ENCODE measurements at places on chromosomes 2 and 18.

GRCh38 chr2:70128005-70128404 is 40.7 kb downstream of the PCBP1 start:
- no peak for DNase-seq

GRCh38 chr2:62817348-62817747 is 111.8 kb downstream of the EHBP1 start:
- no peak for DNase-seq

GRCh38 chr18:29626094-29626493 is 1416.4 kb downstream of the DSC3 start:
- no peak for DNase-seq

DNA sequence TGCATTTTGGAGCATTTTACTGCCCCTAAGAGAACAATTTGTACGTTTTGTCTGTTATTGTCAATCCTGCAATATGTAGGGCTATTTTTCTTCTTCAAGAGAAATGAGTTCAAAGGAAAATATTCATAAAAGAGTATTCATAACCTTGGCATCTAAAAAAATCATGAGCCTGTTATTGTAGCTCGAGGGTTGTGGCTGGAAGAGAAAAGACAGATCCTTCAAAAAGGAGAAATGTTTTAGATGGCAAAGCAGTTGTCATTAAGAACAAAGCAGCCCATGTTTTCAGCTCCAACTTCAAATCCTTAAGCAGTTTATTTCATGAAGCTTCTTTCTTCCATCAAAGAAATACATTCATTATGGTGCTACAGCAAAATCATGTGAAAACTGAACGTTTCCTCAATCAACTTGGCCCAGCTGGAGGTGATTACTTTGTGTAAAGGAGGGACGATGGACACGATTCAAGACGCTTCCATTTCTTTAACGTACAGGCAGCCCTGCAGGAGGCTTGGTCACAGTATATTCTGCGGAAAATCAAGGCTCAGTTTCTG is 31.4 kb downstream of the QPCT start:
- no peak for DNase-seq

GRCh38 chr2:225996462-225996828 is 596.9 kb downstream of the NYAP2 start:
- DNase-seq: no peak

DNA sequence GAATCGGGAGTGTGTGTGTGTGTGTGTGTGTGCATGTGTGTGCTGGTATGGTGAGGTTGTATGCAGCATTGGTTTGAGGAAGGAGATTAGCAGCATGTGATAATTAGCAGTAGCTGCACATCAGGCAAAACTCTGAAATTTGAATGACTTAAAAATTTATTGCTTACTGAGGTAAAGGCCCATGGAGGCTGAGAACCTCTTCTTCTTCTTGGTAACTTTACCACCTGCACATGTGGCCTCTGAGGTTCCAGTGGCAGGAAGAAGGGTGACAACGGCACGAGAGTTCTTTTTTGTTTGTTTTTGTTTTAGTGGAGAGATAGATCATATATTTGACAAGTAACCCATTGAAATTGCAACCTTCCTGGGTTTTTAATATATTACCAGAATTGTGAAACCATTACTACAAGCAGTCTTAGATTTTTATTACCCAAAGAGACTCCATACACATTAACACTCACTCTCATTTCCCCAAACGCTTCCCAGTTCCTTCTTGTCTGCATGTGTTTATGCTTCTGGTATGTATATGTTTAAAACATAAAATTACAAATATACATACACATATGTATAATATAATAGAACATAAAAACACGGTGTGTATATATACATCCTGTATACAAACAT is 292.1 kb downstream of the PTGR3 start:
- DNase-seq: no peak

GRCh38 chr2:28268386-28268785 is 124.3 kb upstream of the FOSL2 start:
- no peak for DNase-seq

GRCh38 chr2:237866101-237866621 is 6.7 kb downstream of the RAMP1 start:
- no peak for DNase-seq

DNA sequence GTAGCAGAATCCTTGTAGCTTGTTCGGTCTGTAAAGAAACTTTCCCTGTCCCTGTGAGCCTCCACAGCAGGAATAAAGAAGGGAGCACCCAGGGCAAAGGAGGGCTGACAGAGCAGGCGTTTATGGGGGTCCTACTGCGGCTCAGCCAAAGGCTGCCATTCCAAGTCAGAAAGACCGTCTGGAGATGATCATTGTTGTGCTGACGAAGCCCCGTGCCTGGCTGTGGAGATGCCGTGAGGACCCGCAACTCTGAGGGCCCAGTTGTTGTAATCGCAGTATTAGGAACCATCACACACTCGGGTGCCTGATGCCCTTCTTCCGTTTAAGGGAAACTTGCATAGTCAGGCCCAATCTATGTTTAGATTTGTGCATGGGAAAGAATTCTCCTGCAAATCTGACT is 16.9 kb upstream of the VWA3B start:
- no peak for DNase-seq

- DNase-seq: no peak
These were observed 5.0 kb downstream of the CNDP1 start for GRCh38 chr18:74539289-74539688.

DNA sequence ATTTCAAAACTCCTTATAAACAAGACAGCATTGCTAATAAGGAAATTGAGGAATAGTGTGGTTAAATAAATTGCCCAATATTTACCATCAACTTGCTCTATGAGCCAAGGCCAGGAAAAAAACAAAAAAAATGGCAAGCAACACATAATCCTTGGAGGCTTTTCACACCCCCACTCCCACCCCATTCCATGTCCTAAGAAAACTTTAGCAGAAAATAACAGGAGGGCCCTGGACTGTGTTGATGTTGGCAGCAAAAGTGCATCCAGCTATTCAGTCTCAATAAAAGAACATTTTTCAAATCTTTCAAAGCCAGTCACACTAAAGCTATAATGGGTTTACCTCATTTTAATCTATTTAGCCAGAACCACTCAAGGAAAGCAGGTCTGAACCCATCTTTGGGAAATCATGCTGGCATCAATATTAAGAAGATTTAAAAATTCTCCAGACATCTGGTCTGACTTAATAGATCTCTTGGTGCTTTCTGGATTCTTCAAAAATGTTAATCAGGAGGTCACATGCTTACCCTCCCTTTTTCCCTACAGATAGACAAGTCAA is 34.6 kb upstream of the STK17B start:
- no peak for DNase-seq

DNA sequence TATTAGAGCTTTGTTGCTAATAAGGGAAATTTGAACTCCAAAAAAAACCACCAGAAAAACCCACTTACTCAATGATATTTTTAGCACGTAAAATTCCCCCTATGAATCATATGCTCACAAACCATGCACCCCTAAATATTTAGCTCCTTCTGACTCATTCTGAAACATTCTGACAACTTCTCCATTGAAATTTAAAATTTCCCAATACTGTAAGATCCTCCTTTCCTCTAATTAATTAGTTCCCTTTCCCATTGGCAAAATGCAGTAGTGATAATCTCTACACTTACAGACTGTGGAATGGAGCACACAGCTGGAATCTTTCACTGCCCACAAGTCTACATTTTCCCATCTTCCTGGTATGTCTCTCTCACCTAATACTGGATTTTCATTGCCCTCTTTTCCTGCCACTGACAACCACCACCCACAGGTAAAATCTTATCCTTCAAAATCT is 215.8 kb upstream of the ACVR2A start:
- no peak for DNase-seq

- DNase-seq: no peak
These were observed 27.1 kb downstream of the VPS54 start for GRCh38 chr2:63992061-63992685.

GRCh38 chr2:195543902-195544894 is 112.8 kb upstream of the SLC39A10 start:
- no peak for DNase-seq

DNA sequence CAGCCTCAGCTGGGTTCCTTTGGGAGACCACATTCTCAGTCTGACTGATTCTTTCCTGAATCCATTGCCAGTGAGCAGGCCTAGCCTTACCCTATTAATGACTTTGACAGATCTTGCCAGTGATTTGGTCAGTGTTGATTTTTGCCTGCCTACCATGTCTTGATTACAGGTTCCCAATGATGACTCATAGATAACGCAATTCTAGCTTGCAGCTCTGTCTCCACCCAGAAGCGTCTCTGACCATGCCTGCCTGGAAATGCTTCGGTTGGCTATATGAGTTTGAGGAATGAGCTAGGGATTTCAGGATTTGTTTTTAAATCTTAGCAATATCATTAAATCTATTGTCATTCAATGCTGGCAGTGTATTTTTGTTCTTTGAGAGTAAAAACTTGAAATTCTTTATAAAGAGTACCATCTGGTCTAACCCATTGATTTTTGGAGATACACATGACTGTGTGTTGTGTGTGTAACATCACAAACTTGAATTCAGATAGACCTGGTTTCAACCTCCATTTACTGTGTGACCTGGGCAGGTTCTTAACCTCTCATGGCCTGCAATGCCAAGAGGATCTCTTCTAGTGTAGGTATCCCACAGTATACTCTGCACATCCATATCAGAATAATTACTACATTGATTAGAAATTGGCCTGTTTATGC is 57.0 kb downstream of the CCDC150 start:
- no peak for DNase-seq

- DNase-seq: no peak
These were observed 37.9 kb downstream of the SS18 start for GRCh38 chr18:26052505-26052904.

DNA sequence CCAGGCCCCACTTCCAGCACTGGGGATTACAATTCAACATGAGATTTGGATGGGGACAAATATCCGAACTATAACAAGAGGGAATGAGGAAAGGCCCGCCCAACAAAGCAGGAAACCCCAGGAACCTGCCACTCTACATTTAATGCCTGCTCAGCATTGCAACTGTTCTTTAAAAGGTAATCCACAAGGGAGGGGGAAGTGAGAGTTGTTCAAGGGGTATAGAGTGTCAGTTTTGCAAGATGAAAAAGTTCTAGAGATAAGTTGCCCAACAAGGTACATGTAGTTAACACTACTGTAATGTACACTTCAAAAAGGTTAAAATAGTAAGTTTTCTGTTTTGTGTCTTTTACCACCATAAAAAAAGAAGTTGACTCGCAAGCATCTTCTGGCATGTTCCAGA is 137.6 kb downstream of the MBD2 start:
- DNase-seq: no peak

GRCh38 chr18:25282282-25282681 is 69.7 kb downstream of the ZNF521 start:
- DNase-seq: no peak

GRCh38 chr2:219525533-219526232 is 11.4 kb downstream of the ASIC4 start:
- no peak for DNase-seq

DNA sequence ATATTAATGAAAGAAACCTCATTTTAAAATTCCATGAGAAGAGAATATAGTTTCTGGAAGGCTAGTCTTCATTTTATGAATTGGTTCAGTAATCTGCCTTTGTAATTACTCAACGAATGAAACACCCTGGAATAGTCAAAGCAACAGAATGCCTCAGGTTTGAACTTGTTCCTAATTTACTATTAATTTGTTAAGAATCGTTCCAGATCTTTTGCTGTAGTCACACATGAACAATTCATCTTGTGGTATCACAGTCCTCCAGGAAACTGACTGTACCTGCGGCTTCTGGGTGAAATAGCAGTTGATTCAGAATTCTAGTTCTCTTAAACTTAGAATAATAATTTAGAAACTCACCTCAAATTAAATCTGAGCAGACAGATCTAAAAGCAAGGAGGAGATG is 282.7 kb upstream of the MAP2 start:
- no peak for DNase-seq

- no peak for DNase-seq
These were observed 122.8 kb upstream of the DOCK10 start for GRCh38 chr2:225165052-225165451.

DNA sequence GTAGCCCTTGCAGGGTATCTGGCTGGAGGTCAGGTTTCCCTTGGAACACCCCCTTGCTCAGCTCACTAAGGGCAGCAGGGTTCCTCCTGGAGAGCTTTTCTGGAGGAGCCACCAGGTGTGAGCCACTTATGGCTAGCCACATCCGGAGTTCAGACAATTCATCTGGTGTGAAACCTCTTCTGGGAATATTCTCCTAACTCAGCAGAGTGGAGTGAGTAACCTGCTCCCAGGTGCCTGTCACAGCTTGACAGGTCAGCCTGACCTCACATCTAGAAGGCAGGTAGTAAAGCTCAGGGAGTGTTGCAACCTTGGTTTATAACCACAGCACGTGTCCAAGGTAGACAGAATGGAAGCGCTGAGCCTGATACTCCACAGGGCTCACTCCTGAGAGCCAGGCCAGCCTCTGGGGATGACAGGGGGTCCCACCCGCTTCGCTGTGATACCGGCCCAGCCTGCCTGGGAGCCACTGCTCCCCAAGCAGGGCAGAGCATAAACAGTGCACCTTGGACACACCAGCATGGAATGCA is 62.6 kb upstream of the TGFA start:
- DNase-seq: no peak

DNA sequence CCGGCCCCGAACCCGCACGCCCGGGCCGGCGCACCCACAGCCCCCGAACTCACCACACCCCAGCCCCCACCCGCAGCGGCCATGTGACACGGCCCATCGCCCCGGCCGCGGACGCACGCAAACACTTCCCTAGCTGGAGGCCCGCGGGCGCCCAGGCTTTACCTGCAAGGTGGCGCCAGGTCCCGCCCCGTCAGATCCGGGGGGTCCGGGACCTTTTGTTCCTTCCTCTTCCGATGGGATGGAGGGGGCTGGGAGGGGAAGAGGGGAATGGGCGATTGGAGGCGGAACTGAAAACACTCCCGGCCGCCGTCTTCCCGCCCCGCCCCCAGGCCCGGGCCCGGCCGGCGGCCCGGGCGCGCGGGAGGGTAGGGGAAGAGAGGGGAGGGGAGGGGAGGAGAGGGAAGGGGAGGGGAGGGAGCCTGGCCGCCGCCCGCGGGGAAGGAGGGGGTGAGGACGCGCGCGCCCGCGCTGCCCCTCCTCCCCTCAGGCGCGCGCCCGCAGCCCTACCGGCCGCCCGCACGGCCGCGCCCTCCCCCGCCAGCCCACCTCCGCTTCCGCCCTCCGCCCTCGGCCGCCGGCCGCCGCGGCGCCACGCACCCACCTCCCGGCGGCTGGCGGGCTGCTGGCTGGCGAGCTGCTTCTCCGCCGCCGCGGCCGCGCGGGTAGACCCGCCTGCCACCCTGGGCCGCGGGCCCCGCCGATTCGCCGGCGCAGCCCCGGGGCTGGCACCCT is at the start of gene SMAD2:
SMAD2 (minus strand) TSS at position 461 of the 732 bp plus-strand sequence. CDS start 33,903 bp downstream, outside the sequence.
- DNase-seq: peak; percentile 57

- no peak for DNase-seq
These were observed 329.0 kb downstream of the PTPRM start for GRCh38 chr18:7896161-7896560.

DNA sequence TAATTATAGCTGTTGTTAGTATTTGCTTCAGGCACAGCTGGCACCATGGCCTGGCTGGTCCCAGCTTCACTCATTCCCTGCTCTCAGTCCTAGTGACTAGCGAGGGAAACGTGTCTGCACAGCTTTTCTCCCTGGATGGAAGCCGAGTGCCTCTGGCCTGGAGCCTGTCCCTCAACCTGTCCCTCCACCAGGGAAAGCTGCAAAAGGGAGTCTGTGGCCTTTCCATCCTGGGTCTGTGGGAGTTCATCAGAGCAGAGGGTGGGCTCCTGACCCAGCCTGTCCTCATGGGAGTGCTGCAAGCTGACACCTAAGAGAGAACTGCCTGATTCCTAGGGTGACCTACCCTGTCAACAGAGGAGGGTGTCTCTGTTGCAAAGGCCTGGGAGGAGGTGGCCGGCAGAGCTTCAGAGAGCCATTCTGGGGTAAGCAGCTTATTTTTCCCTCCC is 118.3 kb downstream of the CAPN13 start:
- DNase-seq: no peak

GRCh38 chr2:207673431-207673830 is 38.0 kb upstream of the CCNYL1 start:
- DNase-seq: no peak

Measured in activated naive CD4-positive, alpha-beta T cell (primary cell).